ENCODE measurements at places on chromosomes 16 and 17.

DNA sequence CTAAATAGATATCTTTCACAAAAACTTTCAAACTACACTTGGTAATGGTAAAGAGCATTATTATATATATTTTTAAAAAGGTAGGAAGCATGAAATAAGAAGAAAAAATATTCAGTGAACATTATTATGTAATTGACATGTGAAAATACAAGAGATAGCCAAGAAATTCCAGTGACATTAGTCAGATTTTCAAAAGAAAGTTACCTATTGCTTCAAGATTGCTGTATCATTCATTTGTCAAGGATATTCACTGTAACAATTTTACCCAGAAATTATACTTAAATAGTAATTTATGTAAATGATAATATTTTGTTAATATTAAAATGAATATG lies 350.2 kb downstream of the KIF2B start:
- no peak for DNase-seq

DNA sequence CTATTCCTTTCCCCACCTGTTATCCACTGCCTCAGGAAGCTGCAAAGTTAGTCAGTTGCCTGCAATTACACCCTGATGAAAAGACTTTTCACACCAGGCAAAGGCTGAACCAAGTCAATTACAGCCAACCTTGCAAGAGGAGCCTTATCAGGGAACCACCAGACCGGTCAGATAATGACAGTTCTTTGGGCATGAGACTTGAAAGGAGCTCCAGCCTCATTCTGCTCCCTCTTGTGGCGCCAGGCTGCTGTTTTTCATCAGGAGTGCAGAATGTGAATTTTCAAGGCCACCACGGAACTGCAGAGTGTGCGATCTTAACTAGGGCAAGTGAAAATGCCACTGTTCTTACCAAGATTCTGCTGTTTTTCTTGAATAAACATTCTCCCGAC lies 22.5 kb downstream of the DNAI2 start:
- peak; percentile 20 for DNase-seq

DNA sequence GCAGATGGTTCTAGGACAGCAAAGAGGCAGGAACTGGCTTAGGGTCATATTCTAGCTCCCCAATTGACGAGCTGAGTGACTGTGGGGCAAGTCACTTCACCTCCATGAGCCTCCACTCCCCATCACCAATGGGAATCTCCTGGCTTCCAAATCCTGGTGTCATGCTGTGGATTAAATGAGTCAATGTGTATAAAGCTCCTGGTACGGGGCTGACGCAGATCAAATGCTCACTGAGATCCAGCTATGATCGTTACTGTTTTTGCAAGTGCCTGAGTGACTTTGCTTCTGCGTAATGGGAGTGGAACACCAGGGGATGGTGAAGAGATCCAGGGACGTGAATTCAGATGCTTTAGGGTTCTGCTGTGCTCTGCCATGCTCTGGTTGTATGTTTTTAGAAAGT lies 2.4 kb downstream of the SEC14L5 start:
- DNase-seq: no peak

GRCh38 chr16:6949240-6949639 lies 383.4 kb upstream of the RBFOX1 start:
- no peak for DNase-seq

DNA sequence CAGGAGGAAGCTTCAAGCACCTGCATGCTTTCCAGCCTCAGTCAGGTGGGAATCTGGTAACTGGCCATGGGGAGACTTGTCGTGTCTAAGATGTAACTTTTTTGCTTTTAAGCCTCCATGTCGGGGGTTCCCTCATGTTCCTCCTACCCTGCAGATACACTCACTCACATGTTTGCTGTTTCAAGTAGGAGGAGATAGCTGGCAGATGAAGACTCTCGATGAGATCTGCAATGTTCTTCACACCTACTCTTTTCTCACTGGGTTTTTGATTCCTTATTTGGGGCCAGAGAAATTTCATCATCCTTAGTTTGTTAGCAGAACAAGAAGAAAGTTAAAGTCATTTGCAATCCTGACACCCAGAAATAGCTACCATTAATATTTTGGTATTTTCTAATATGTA lies 24.7 kb downstream of the UTP4 start:
- no peak for DNase-seq

- no peak for DNase-seq
Observed at GRCh38 chr17:36514856-36515255, 19.8 kb downstream of the MYO19 start.

DNA sequence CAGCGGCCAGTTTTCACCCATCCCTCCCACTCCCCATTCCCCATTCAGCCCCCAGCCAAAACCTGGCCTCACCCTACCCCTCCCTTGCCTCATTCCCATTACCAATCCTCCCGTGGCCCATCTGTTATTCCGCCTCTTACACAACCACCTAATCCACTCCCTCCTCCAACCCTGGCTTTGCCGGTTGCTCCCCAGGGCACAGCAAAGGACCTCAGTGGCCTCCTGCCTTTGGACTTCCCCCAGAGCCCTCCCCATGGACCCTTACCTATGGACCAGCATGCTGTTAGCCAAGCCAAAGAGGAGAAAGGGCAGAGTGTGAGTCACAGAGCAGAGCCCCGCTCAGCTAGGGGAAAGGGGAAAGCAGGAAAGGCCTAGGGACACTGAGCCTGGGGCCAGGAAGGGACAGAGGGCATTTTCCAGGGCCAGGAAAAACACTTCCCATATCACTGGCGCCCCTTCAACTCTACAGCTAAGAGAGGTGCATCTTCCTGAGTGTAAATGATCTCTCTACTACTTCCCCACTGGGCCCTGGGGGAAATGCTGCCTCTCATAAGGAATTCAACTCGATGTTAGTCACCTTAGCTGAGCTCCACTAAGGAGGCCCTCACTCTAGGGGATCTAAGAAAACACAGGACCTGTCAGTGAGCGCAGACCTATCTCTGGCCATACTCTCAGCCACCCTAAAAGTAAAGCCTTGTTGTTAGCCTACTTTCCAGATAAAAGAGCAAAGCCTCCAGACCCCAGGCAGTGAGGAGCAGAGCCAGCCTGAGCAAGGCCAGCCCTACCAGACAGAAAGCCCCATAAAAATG lies 10.6 kb downstream of the PEMT start:
- no peak for DNase-seq
